ENCODE measurements at places on chromosomes 2 and 18.

DNA sequence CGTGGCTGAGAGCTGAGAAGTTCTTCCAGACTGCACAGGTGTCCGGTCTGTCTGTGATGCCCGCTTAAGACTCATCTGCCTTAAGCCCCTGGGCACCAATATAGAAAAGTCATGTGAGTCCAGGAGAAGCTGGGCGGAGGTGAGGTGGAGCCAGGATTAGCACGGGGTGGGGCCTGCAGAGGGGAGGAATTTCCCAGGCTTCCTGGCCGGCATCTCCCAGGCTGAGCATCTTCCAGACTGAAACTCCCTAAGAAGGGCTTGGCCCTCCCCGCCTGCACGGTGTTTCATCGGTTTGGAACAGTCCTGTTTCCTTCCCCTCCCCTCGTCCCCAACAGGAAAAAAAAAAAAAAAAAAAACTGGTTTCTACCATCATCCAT lies 270.3 kb downstream of the ATAD2B start:
- ATAC-seq, result peak; percentile 24

GRCh38 chr18:65938592-65939372 lies 188.0 kb downstream of the CDH7 start:
- ATAC-seq, result no peak

DNA sequence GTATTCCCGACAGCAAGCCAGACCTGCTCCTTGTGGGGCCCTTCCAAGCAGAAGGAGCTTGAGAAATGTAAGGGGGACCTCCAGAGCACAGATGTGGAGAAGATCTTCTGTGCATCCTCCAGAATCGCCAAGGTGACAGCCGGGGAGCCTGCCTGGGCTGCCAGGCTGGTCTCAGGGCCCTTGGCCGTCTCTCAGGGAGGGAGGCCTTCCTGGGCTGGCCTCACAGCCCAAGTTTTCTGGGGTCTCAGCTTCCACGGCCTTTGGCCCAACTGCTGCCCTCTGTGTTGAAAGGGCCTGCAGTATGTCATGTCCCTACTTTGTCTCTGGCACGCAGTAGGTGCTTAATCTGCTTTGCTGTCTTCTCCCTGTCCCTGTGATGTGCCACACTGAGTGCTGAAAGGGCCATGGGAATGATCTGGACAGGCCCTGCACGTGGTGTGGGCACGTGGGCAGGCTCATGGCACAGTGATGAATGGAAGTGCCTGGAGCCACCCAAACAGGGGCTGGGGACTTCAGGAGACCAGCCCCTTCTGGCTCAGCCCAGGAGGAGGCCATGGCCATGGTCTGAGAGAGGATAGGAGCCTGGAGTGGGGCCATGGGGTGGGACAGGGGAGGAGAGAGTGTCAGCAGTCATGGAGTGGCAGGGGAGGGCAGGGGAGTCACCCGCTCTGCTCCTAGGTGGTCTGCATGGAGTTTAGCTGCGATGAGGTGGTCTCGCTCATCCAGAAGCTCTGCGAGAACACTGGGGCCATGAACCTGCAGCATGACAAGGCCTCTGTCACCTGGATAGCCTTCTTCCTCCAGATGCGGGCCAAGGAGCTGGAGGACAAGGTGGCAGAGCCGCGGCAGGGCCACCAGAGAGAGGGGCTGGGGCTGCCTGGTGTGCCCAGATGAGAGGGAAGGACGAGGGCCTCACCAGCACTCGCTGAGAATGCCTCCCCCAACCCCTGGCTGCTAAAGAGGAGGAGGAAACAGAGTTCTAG lies 35.4 kb downstream of the HJURP start:
- no peak for ATAC-seq

GRCh38 chr18:22387787-22388186 lies 29.9 kb downstream of the CTAGE1 start:
- ATAC-seq, result no peak

GRCh38 chr2:176496761-176497160 lies 227.5 kb downstream of the MTX2 start:
- no peak for ATAC-seq

GRCh38 chr2:228157841-228158240 lies 23.6 kb downstream of the SPHKAP start:
- ATAC-seq, result no peak

GRCh38 chr2:158025255-158025996 lies 76.2 kb upstream of the UPP2 start:
- peak; percentile 36 for ATAC-seq

GRCh38 chr2:138974651-138975050 lies 194.5 kb upstream of the NXPH2 start:
- no peak for ATAC-seq

GRCh38 chr2:147031897-147032296 lies 812.9 kb upstream of the ACVR2A start:
- no peak for ATAC-seq

- no peak for ATAC-seq
Measured at GRCh38 chr2:153823880-153824279, 47.8 kb upstream of the GALNT13 start.

GRCh38 chr2:33784488-33784887 lies 185.4 kb upstream of the FAM98A start:
- ATAC-seq, result no peak

GRCh38 chr2:58842501-58843155 lies 601.5 kb upstream of the FANCL start:
- no peak for ATAC-seq

DNA sequence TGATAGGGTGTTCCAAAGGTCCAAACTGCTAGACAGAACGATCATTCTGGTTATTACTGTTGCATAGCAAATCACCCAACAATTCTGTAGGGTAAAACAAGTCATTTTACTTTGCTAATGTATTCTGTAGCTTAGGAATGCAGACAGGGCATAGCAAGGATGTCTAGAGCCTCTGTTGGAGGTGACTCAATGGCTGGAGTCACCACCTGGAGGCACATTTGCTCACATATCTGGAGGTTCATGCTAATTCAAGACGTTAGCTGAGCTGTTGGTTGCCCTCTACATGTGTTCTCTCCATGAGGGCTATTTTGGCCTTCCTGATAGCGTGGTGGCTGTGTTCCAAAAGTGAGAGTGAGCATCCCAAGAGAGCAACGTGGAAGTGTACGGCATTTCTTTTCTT lies 22.5 kb upstream of the ST8SIA3 start:
- ATAC-seq, result no peak

GRCh38 chr2:240605867-240606743 lies 19.2 kb upstream of the GPR35 start:
- peak; percentile 14 for ATAC-seq

Data from esophagus mucosa (tissue), 1 donor.